ENCODE measurements at places on chromosomes 1 and 21.

DNA sequence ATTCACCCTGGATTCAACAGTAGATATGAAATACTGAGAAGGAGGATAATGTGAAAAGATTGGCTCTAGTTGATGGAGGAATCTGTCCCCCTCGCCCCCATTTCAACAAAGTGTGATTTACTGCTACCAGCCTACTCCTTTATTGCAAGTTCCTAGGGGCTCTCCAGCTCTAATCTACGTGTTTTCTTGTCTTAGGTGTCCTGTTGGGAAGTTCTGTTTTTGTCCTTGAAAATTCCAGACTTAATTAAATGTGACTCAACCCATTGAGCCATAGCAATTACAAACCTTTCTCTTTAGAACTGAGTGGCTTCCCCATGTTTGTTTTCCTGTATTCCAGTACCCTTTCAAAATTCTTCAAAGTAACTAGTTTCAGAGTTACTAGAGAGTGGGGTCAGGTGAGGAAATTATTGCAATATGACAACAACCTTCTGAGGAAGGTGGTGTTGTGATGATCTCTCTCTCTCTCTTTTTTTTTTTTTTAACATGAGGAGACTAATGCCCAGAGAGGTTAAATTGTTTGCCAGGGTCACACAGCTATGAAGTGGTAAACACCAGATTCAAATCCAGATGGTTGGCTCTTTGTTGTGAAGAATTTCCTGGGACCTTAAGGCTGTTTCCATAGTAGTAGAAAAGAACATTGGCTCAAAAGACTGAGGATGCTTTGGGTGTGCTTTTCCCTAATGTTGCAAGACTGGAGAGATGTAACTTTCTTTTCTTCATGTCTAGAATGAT, 3.5 kb downstream of the RGL1 start:
- ATAC-seq, result no peak

- ATAC-seq, result no peak
Measured at GRCh38 chr1:224707843-224708725, 92.0 kb downstream of the CNIH3 start.

GRCh38 chr1:20089328-20090077, 19.5 kb downstream of the PLA2G5 start:
- ATAC-seq, result no peak

- ATAC-seq, result no peak
Measured at GRCh38 chr1:169906938-169907337, 13.2 kb upstream of the SCYL3 start.

GRCh38 chr1:56715156-56715555, 70.0 kb downstream of the PRKAA2 start:
- no peak for ATAC-seq

GRCh38 chr1:145758116-145758515, 38.8 kb downstream of the CD160 start:
- no peak for ATAC-seq

DNA sequence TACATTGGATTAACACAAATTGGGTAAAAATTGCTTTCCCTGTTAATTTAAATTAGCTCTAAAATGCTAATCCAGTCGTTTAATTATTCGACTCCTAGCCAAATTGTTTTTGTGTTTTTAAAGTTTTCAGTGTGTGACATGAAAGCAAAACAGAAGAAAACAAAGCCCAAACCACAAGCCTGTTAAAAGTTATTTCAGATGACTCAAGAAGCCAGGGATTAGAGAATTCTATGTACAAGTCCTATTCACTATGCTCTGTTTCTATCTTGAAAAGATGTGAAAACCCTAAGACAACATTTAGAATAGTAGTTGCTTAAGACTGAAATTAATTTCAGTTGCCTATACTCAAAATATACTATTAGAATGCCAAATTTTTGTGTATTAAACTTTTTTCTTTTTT, 294.8 kb upstream of the ADAMTS5 start:
- ATAC-seq, result no peak

DNA sequence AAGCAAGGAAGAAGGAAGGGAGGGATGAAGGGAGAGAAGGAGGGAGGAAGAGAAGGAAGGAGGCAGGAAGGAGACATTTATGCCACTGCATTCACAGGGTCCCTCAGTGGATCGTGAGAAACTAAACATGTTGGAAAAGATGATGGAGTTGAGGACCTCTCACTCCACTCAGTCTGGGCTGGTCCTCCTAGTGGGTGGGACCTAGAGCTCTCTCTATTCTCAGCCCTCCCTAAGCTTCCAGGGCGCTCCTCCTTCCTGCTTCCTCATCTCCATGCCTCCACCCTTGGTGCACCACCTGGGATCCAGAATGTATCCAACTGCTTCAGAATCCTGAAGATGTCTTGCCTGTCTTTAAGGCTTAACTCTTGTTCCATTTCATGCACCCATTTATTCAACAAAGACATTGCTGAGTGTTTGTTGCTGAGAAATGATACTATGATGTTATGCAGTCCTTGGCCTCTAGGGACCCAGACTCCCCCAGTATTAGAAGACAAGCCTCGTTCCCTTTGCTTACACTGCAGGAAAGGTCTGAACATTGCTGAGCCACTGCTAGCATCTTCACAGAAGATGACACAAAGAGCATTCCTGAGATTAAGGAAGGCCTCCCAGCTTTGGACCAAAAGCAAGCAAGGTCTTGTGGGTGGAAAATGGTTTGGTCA, 88.5 kb downstream of the BEND5 start:
- peak; percentile 53 for ATAC-seq

GRCh38 chr1:106924360-106924759, 132.1 kb upstream of the PRMT6 start:
- no peak for ATAC-seq

GRCh38 chr1:181737056-181737455, 253.7 kb downstream of the CACNA1E start:
- no peak for ATAC-seq

DNA sequence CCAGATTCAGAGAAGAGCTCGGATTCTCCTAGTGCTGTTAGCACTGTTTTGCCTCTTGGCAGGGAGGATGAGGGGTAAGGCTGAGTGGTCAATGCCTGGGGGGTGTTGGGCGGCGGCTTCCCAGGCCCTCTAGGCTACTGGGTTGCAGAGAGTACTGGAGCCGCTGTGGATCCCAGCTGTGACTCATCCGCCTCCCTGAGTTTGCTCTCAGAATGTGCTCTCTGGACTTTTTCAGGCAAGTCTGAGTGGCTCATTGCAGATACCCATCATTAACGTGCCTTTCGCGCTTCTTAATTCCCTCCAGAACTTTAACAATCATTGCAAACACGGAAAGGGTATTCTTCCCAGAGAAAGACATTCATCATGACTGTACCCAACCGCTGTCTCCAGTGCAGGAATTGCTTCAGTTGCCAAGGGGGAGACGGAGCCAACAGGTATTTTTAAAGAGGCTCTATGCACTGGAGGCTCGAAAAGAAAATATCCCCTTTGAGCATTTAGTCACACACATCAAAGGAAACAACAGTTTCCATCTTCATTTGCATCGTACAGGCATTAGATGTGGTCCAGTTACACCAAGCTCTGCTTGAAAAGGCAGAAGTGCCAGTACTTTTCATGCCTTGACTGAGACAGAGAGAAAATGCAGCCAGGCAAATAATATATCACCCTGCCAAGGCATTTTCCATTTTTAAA, 14.4 kb upstream of the CAMTA1 start:
- ATAC-seq, result peak; percentile 96

DNA sequence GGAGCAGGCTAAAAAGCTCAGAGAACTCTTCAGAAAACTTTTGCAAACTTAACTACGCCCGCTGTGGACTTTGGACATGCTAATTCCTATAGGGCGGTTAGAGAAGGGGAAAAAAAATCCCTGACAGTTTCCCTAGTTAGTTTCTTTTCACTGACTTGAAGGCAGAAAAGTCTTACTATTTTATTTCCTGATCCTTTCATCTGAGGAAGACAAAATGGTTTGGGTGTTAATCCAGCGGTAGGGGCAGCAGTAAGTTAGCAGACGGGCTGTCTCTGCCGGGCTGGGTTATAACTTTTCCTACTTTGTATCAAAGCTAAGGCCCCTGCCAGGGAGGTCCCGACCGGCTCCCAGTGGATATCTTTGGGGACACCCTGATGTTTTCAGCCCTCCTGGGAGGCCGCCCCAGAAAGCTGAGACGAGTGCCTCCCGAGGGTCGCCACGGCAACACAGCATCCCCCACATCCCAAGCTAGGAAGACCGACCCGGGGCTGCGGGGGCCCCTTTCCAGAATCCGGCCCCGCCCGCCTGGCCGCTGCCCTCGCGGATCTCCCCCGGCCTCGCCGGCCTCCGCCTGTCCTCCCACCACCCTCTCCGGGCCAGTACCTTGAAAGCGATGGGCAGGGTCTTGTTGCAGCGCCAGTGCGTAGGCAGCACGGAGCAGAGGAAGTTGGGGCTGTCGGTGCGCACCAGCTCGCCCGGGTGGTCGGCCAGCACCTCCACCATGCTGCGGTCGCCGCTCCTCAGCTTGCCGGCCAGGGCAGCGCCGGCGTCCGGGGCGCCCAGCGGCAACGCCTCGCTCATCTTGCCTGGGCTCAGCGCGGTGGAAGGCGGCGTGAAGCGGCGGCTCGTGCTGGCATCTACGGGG, 162.6 kb downstream of the RUNX1 start:
- ATAC-seq, result no peak

GRCh38 chr1:25556791-25557476, 13.5 kb downstream of the LDLRAP1 start:
- ATAC-seq, result no peak

- ATAC-seq, result no peak
Measured at GRCh38 chr1:244860914-244861610, 3.3 kb downstream of the HNRNPU start.

DNA sequence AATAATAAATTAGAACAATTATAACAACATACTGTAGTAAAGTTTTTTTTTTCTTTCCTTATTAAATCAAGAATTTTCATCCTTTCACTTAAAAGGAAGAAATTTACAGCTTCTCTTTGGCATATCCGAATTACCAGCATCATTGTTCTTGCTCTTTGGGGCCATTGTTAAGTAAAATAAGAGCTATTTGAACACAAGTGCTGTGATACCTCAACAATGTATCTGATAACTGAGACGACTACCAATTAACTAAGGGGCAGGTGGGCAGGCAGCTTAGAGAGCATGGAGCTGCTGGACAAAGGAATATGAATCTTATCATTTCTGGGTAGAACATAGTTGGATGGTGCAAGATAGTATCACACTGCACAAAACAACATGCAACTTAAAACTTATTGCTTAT, 719.9 kb upstream of the TMPRSS15 start:
- no peak for ATAC-seq

DNA sequence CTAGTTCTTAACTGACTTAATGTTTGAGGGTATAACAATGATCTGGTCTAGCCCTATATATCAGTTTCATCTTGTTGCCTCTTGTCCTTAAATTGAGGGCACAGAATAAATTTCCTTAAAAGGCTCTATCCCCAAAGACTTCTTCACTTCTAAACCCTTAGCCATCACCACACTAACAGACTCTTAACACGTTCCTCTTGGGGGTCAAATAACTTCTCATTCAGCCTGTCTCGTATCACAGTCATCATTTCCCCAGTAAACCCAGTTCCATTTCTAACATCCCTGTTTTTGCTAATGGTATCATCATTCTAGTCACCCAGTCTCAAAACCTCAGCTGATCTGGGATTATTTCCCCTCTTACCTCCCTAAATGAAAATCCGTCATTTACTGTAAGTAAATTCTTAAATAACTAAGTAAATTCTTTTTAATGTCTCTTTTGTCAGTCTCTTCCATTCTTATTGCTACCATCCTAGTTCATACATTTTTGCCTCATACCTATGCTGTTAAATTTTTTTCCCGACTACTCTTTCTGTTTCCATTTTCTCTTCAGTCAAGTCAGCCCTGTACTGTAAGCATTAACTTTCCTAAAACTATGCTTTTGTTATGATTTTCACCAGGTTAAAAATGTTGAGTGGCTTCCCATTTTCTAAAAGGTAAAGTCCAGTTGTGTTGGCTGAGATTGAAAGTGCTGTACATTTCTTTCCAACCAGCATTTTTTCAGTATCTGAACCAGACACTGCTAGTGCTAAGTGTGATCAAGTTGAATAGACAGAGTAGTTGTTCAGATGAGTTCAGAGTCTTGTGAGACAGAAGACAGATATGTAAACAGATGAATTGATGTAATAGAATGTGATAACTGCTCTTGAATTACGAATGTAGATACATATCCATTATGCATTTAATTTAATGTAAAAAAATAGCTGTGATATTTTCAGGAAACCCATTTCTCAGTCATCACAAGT, 6.9 kb downstream of the CTTNBP2NL start:
- peak; percentile 61 for ATAC-seq

- ATAC-seq, result no peak
Measured at GRCh38 chr1:35398739-35399138, 130.2 kb downstream of the ZMYM4 start.

- no peak for ATAC-seq
Measured at GRCh38 chr1:66282891-66283621, 250.9 kb upstream of the SGIP1 start.

- no peak for ATAC-seq
Measured at GRCh38 chr1:236460103-236460502, 63.7 kb upstream of the LGALS8 start.

DNA sequence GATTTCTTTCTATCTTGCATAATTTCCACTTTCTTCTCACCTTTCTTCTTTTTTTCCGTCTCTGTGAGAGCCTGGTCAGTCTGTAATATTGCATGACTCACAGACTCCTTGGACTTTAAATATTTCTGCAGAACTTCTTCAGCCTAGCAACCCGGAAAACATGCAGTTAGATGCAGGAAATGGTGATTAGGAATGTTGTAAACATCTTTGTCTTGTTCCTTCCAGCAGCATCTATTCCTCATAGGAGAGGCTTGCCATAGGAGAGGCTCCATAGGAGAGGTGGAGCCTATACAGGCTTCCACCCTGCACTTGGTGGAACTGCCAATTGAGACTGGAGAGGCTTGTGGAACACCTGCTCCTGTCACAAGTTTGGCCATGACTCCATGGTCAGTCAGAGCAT, 10.0 kb downstream of the GBP5 start:
- no peak for ATAC-seq

DNA sequence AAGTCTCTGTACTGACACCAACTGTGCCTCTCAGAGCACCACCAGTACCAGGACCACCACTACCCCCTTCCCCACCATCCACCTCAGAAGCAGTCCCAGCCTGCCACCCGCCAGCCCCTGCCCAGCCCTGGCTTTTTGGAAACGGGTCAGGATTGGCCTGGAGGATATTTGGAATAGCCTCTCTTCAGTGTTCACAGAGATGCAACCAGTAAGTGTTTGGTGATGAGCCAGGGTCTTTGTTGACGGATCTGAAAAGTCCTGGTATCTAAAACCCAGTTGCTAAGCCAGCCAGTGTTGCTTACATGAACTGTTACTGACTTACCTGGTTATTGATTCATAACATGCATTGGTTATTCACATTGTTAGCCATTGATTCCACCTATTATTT, 1.1 kb downstream of the C1orf56 start:
- ATAC-seq, result no peak

GRCh38 chr1:45543581-45544417, 6.8 kb upstream of the AKR1A1 start:
- peak; percentile 90 for ATAC-seq

GRCh38 chr1:183019860-183020259, 3.4 kb upstream of the LAMC1 start:
- no peak for ATAC-seq

GRCh38 chr1:51612447-51612961, 4.4 kb upstream of the OSBPL9 start:
- no peak for ATAC-seq

GRCh38 chr21:38769191-38769780, 36.4 kb upstream of the ETS2 start:
- ATAC-seq, result no peak

- no peak for ATAC-seq
Measured at GRCh38 chr1:24540051-24540905, 15.6 kb upstream of the NCMAP start.

Data from stimulated activated memory B cell treated with anti-CD40 and anti-IgM and Interleukin-4, amounts not matched to agents 10 μg/mL and 1 μg/mL and 100 μg/mL, for 72 hours (primary cell).